Amniotic epithelial cell (primary cell): ENCODE measurements at places on chromosomes 11 and 22.

DNA sequence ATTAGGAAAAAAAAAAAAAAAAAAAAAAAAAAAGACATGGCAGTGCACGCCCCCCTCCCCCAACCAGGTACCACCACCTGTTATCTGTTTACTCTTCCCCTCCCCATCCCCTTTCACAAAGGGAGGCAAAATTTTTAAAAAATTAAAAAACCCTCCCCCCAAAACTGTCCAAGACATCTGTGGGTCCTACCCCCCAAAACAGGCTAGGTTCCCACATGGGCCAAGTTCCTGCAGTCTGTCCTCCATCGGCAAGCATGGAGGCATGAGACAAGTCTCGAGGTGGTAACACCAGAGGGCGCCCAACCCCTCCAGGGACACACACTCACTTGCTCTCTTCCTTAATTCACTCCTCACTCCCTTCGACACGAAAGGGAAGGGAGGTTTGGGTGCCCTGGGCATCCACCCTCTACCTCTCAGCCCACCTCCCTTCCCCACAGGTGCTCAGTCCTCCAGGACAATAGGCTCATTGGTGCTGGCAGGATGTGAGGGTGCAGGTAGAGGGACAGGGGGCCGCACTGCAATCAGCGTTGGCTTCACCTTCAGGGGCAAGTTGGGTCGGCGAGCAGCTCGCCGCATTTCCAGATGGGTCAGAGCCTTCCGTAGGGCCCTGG, 2.2 kb upstream of the TUT1 start:
- peak; percentile 76 for DNase-seq

GRCh38 chr22:17968126-17968525, 56.2 kb downstream of the MICAL3 start:
- no peak for DNase-seq

GRCh38 chr11:120750647-120751549, 239.3 kb downstream of the GRIK4 start:
- no peak for DNase-seq

GRCh38 chr11:19263333-19263732, 22.6 kb upstream of the E2F8 start:
- no peak for DNase-seq

DNA sequence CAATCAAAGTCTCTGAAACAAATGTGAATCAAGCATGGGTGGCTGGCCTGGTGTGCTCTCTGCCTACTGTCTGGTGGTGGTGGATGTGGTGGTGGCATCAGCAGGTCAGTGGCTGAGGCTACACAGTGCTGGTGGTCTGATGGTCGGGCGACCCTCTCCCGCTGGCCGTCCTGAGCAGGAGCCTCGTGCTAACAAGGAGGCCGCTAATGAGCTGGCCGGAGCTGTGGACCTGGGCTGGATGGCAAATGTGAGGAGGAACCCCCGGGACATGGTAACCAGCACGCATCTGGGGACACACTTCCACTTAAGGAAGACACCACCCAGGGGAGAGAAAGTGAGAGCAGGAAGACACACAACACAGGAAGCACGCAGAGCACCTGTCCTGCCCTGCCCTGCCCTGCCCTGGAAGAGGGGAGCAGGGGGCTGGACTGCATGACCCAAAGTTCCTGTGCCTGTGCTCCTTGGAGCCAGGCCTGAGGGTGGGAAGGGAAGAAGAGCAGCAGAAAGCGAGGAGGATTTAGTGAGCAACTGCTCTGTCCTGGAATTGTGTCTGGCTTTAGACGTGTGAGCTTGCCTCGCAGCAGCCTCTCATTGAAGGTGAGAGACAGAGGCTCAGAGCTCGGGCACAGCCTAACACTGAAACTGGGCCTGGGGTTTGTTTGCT, 23.7 kb downstream of the SLC37A2 start:
- DNase-seq, result no peak

DNA sequence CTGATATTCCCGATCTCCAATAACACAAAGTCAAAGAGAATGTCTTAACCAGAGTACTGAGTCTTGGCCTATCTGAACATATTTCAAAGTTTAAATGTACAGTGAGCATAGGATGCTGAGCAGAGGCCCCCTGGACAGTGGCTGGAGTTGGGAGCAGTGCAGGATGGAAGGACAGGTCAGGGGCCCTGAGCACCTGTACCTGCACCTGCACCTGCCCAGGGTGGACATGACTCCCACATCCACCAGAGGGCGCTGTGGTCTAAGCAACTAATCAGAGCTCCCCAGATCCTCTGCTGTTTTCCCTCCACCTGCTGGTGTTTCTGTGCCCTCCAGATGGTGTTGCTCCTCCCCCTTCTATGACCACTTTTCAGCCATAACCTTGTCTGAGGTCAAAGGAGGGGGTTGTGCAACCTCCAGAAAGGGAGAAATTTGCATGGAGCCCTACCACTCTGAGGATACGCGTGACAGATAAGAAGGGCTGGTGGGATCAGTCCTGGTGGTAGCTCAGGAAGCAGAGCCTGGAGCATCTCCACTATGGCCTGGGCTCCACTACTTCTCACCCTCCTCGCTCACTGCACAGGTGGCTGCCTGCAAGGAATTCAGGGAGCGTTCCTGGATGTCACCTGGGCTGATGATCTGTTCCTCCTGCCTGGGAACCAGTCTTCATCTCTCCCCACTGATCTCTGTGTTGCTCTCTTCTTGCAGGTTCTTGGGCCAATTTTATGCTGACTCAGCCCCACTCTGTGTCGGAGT, 49.1 kb upstream of the VPREB1 start:
- peak; percentile 57 for DNase-seq

DNA sequence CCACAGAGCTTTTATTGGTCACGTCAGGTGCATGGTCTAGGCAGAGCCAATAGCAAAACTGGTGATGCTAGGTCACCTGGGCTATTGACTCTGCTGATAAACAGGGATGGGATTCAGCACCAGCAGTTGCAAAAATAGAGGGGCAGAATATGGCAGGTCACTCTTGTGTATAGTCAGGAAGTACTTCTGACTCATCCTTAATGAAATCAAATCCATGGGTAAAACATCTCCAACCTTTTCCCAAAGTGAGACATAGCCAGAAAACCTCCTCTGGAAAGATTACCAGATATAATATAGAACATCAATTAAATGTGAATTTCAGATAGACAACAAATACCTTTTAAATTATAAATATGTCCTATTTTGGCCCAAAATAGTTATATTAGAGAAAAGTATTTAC, 383.2 kb downstream of the METTL15 start:
- no peak for DNase-seq

- DNase-seq, result peak; percentile 81
Observed at GRCh38 chr11:46295312-46296058, 18.0 kb downstream of the CREB3L1 start.

DNA sequence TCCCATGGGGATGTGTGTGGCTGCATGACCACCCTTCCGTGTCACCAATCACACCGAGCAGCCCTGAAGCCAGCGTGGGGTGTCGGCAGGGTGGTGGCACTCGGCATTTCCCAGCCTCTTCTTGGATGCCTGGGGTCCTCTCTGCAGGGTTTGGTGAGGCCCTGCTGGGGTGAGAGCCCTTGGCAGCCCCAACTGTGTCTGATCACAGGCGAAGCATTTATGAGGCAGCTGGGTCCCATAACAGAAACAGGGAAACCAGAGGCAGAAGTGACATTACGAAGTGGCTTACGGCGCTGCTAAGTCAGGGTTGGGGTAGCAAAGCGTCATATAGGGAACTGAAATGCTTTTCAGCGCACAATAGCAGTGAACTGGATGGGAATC, 92.3 kb upstream of the SEPTIN5 start:
- DNase-seq, result no peak

- DNase-seq, result peak; percentile 37
Observed at GRCh38 chr11:72585762-72586311, 88.4 kb downstream of the PDE2A start.

DNA sequence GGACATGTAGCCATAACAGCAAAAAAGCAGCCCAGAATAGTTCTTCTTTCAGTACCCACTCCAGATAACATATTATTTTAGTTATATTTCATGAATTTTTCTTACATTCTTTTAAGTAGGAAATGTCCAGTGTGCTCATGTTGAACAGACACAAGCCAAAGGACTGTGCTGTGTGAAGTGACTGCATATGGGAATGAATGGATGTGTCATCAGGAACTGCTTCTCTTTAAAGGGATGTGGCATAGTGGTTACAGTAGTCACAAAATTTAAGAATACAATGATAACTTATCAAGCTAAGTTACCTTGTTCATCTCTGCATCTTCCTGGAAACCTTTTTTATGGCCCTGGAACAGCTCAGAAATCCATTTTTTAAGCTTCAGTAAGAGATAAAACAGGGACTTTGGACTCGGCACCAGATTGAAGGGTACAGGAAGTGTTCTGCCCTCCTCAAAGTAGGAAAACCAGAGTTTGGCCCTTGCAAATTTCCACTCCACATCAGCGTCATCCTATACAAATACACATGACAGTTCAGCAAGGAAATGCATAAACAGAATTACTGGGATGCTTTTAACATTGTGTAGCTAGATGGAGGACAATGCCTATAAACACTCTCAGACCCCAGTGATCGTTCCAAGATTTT, 112.8 kb downstream of the TRPC6 start:
- DNase-seq, result no peak

GRCh38 chr22:49468487-49469198, 359.0 kb downstream of the BRD1 start:
- DNase-seq, result no peak
